RWPE1 (cell line): ENCODE measurements at places on chromosomes 16 and 17.

- no peak for DNase-seq
Measured at GRCh38 chr17:18009609-18010420, 29.2 kb downstream of the ATPAF2 start.

DNA sequence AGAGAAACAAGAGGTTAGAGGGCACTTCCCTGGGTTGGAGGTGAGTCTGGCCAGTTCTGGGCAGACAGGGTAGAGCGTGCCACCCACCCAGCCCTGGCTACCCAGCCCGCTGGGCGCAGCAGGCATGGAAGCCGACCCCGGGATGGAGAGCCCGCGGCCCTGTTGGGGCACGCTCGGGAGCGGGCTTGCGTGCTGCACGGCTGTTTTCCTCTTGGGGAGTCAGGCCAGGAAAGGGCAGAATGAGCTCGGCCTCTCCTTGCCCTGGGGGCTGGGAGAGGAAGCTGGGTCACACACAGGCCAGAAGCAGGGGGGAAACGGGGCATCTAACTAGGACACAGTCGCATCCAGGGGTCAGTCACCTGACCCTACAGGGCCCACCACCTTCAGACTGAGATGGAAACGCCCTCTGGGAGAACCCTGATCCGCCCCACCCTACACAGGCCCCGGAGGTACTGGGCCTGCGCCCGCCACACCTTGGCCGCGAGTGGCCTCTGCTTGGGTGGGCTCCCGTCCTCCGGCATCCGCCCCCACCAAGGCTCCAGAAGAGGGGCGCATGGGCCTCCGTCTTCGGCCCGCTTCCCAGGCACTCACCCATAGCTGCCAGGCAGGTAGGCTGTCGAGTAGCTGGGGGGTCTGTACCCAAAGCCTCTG, 1.2 kb downstream of the SOX15 start:
- DNase-seq: peak; percentile 53

GRCh38 chr16:18834864-18835263, 33.5 kb upstream of the ARL6IP1 start:
- no peak for DNase-seq

DNA sequence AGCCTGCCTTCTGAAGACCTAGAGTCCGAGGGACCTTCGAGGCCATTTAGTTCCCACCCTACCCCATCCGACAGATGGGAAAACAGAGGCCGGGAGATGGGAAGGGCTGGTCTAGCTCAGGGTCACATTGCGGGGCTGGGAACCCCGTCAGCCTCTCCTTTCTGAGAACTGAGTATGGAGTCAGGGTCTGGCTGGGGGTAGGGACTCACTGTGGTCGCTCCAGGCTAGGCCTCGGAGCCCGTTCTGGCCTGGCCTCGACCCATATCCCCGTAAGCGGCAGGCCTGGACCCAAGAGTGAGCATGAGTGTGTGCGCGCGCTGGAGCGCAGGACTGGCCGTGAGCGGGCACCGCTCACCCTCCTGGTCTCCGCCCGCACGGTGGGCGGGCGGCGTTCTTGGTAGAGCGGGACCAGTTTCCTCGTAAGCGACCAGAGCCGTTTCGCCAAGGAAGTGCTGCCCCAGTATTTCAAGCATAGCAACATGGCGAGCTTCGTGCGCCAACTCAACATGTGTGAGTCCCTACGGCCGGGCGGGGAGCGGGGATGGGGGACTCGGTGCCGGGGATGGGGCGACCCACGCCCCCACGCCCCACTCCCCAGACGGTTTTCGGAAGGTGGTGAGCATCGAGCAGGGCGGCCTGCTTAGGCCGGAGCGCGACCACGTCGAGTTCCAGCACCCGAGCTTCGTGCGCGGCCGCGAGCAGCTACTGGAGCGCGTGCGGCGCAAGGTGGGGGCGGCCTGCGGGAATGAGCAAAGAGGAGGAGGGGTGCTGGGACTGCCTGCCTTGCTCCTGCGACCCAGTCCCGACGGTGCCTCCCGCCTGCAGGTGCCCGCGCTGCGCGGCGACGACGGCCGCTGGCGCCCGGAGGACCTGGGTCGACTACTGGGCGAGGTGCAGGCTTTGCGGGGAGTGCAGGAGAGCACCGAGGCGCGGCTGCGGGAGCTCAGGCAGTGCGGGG, 855 bp downstream of the HSF4 start:
- DNase-seq: no peak

- peak; percentile 20 for DNase-seq
Measured at GRCh38 chr16:79047337-79047736, 553.2 kb downstream of the MAF start.

DNA sequence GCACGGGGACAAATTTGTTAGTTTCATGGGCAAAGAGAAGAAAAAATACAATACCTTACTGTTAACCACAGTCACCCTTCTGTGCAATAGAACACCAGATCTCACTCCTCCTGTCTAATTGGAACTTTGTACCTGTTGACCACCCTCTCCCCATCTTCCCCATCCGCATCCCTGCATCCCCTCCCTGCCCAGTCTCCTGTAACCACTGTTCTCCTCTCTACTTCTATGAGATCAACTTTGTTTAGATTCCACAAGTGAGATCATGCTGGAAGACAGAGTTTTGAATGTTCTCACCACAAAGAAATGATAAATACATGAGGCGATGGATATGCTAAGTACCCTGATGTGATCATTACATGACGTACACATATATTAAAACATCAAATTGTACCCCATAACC, 47.7 kb downstream of the CLEC16A start:
- DNase-seq: no peak

DNA sequence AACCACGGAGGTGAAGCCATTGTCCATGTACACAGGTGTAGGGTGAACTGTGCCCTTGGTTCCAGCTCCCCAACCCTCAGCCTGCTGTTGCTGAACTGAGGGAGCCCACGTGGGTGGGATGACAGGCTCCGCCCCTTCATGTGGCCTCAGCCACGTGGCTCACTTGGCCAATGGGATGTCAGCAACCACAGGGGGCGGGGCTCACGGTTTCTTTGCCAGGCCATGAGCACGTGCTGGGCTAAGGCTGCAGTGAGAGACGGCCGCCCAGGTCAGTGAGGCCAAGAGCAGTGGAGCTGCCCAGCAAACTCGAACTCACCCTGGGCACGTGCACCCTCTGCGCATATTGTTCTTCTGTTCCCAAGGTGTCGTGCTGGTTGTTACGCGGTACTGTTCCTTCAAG, 282.6 kb downstream of the IRF8 start:
- no peak for DNase-seq

GRCh38 chr16:68086336-68086841, 1.2 kb downstream of the NFATC3 start:
- peak; percentile 45 for DNase-seq
